NCI-H524 treated with DMSO at 0.1 percent for 48 hours (cell line): ENCODE measurements at places on chromosomes 2 and 18.

DNA sequence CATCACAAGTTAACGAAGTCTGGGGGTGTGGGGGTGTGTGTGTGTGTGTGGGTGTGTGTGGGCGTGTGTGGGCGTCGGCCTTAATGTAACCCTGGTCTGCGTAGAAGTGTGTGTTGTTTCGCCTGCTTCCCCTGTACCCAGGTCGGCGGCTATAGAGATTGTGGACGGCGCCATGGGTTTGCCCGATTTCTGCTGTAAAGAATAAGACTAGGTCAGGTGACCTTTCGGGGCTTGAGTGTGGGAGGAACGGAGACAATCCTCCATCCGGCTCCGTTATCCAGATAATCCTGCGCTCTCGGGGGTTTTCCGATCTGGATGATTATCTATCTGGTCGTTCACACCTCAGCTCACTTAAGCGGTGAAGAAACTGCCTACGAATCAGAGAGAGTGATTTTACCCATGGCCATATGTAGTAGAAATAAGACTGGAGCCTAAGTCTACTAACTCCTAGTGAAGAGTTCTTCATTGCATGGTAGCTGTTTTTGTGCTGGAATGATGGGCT, 543 bp downstream of the HADHB start:
- DNase-seq: peak; percentile 12

DNA sequence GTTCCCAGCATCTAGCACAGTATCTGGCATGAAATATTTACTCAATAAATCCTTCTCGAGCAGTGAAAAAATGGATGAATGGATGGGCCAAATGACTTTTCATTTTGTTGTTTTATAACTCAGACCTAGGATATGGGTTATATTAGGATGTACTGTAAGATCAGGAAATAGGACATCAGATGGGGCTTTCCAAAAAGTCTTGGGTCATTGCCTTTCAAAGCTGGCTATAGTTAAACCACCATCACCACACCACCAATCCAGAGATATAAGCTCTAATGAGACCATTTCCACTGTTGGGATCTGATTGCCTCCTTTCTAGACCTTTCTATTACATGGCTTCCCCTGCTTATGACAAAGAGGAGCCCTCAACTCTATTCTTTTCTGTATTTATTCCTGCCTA, 525.0 kb upstream of the TCF4 start:
- DNase-seq: no peak

GRCh38 chr2:31322371-31322770, 88.4 kb downstream of the EHD3 start:
- no peak for DNase-seq

DNA sequence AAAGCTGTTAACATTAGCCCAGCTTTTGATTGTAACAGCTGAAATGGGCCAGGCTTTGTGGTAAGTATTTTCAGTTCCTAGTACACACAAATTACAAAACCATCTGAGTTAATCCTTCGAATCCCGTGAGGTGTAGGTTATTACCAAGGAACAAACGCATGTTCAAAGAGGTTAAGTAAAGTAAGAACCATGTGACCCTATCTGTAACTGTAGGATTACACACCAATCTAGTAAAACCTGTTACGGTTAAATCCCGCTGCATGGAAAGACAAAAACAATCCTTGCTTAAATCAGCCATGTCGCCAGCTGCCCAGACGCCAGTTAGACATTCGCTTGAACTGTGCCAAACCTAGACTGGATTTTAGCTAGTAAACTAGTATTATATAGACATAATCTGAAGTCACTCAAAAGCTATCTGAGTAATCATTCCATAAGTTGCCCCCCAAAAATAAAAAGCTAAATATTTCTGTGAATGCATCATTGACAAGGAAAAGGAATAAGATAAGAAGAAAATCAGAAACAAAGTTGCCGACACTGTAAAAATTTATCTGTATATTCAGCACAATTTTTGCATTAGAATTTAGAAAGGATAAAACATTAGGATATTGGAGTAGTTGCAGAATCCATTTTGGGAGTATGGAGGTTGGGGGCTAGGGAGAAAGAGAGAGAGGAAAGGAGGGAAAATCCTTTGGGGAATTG, 638.0 kb downstream of the CNTNAP5 start:
- no peak for DNase-seq

DNA sequence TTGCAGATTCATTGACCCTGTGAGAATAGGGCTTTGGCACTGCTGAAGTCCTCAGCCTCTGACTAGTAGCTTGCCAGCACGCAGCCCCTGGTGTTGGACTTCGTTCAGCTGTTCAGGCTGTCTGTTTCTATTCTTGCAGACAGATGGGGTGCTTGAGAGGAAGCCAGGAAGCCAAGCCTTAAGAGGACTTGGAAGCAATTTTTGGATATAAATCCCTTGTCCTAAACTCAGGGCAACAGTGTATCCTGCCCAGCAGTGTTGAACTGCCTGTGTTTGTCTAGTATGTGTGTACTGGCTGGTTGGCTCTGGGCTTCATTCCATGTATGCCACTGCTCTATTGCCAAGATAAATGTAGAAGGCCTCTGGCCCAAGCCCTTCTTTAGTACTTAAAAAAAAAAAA, 108.6 kb downstream of the COMMD1 start:
- peak; percentile 88 for DNase-seq
